ENCODE measurements at places on chromosomes 4 and X. TPM values are rescaled to one million over a fixed set of nuclear protein-coding genes. Genes with fewer than 3 reads are reported as not detected.

Gene NPY5R
- not detected for total RNA-seq

Gene ODAPH
- total RNA-seq: 3.5 TPM

Gene RAB40A
- total RNA-seq: 0.10 TPM

DNA sequence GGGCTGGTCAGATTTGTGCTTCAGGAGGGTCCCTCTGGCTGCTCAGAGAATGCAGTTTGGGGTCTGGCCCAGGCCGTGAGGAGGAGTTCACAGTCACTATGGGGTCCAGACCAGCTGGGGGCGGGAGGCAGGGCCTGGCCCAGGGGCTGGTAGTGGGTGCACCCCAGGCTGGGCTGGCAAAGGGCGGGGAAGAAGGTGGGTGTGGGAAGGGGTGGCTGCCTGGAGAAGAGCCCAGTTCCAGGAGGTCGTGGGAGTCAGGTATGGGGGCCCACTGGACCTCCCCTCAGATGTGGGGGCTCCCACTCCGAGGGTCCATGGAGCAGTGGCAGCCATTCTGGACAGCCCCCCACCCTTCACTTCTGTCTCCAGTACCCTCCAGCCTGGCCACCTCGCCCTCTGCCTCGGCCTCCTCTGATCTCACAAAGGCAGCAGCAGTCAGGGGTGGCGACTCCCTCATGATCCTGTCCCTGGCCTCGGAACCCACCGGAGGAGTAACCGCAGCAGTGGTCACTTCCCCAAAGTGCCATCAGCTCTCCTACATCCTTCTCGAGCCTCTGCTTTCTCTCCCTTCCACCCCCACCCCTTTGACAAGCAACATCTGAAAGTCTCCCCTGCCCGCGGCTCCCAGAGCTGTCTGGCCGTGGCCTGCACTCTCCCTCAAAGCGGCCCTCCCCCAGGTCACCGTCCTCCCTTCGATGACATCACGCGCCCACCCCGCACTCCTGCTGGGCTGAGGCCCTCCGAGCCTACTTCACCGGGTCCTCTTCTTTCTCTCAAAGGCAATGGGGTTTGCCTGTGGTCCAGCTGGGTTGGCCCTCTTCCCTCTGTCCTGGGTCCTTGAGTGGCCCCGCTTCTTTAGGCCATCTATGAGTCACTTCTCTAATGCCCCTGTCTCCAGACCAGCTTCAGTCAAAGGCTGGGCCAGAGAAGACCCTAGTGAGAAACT is 1.7 kb upstream of the SLC6A8 start:
- no peaks in the 10 kb centered on the region for H3K36me3 ChIP-seq
- no peak overlapping the region for H3K4me3 ChIP-seq
- DNase-seq: no peak
- H3K27ac ChIP-seq: no peak overlapping the region
- H3K27me3 ChIP-seq: peaks cover 9% of the 10 kb centered on the region

DNA sequence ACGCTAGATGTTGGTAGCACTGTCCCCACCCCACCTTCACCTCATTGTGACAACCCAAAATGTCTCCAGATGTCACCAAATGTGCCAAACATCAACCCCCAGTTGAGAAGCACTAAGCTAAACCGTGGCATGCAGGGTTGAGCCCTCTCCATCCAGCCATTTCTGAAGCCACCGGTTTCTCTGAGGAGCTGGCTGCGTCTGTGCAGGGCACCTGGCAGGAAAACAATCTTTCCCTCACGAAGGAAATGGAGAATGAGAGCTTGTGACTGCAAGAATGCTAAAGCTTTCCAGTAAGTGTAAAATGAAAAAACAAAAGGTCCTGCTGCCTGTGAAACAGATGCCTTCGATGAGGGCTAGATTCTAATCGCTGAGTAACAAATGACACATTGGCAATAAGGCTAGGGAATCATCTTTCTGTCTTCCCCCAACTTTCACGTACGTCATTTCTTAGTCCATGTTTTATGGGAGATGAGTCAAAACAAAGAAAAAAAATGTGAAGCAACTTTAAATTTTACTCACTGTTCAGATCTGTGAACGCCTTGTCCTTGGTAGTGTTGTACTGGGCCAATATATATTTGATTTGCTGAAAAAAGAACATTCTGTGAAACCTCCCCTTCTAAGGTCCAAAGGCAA is 59.9 kb downstream of the PROM1 start:
- peaks cover 3% of the 10 kb centered on the region for H3K4me1 ChIP-seq
- no peak for DNase-seq
- H3K4me3 ChIP-seq: no peak overlapping the region
- H3K27ac ChIP-seq: no peak overlapping the region

- H3K4me1 ChIP-seq: no peaks in the 10 kb centered on the region
- H3K36me3 ChIP-seq: no peaks in the 10 kb centered on the region
- H3K27ac ChIP-seq: no peak overlapping the region
- no peak overlapping the region for H3K4me3 ChIP-seq
- H3K27me3 ChIP-seq: no peaks in the 10 kb centered on the region
These were observed 800.0 kb downstream of the PDHA2 start for GRCh38 chr4:96639932-96640331.

- peak overlapping the region; percentile 69 for H3K4me3 ChIP-seq
- peaks cover 82% of the 10 kb centered on the region for H3K36me3 ChIP-seq
- no peaks in the 10 kb centered on the region for H3K27me3 ChIP-seq
- DNase-seq: no peak
These were observed 12.6 kb downstream of the RHOH start for GRCh38 chr4:40209401-40209800.

Gene CSAG2
- 1.3 TPM for total RNA-seq

DNA sequence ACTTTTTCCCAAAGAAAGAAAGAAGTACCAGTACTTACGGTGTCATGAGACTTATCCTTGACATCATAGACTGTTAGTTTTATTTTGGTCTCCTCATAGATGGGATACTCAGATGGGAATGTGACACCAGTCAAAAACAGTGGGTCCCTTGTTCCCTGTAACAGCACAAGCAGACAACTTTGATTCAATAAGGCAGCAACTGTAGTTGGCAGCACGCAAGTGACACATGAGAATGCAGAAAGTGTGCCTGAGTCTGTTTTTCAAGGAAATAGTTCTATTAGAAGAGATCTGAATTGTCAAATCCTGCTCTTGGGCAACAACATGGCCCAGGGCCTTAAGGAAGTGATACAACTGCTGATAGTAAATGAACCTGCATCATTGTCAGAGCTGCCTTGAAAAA is 443.2 kb downstream of the INPP4B start:
- H3K36me3 ChIP-seq: peaks cover 33% of the 10 kb centered on the region
- peaks cover 60% of the 10 kb centered on the region for H3K4me1 ChIP-seq
- no peaks in the 10 kb centered on the region for H3K27me3 ChIP-seq
- DNase-seq: no peak
- H3K4me3 ChIP-seq: peak overlapping the region; percentile 87

DNA sequence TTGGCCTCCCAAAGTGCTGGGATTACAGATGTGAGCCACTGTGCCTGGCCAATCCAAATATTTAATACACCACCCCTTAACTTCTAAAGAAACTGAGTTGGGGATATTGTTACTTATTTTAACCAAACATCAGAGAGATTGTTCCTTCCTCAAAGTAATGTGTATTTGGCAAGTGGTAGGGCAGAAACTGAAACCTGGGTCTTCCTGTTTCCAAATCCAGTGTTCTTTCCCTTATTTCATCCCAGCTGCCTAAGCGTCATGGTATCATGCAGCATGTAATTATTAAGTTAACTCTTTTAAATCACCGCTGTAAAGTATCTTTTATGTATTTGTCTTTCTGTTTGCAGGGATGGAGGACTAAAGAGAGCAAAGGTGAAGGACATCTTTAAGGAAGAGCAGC is 68.4 kb downstream of the GPAT3 start:
- H3K27ac ChIP-seq: no peak overlapping the region
- no peaks in the 10 kb centered on the region for H3K4me1 ChIP-seq
- no peak overlapping the region for H3K4me3 ChIP-seq
- DNase-seq: no peak
- H3K36me3 ChIP-seq: peaks cover 18% of the 10 kb centered on the region

DNA sequence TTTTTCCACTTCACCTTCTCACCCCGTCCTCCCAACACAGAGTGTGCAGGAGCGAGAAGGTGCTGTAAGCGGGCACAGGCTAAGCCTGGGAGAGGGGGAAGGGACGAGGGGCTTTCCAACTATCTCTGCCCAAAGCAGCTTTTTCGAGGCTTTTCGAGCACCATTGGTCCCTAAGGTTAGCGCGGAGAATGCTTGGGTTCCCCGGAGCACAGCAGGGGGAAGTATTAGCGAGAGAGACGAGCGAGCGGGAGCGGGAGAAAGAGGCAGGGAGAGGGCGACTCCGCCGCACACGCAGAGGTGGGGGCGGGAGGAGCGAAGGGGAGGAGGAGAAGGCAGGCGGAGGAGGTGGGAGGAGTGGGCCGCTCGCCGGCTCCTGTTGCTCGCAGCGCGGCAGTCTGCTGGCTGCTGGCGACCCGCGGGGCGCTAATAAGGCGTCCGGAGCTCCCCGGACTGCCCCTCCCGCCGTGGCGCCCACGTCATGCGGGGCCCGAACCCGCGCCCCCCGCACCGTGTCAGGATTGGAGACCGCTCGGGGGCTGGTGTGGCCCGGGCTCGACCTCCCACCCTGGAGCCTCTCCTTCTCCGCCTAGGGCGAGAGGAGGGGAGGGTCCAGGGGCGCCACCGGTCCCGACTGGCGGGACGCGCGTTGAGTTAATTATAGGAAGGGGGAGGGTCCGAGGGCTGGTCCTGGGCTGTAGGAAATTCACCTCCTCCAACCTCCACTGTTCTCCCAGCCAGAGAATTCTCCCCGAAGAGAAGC is at the start of gene ADAMTS3:
Gene ADAMTS3, minus strand, starts transcription at position 263 of the 760 bp plus-strand sequence. CDS start 459 bp downstream, outside the sequence.
- no peaks in the 10 kb centered on the region for H3K36me3 ChIP-seq
- H3K4me1 ChIP-seq: peaks cover 9% of the 10 kb centered on the region

Measured in activated CD4-positive, alpha-beta memory T cell treated with anti-CD3 and anti-CD28 coated beads, Interleukin-2, amount 10 ng/mL, durations not matched to agents 7 days and 5 days (primary cell).